ENCODE measurements at places on chromosomes 13 and 19. TPM values are rescaled to one million over a fixed set of nuclear protein-coding genes. Genes with fewer than 3 reads are reported as not detected.

The CD70 gene
- not detected for total RNA-seq

The AMH gene
- 0.62 TPM for total RNA-seq

The CPT1C gene
- 2.2 TPM for total RNA-seq

The ZNF625 gene
- total RNA-seq = 11.7 TPM

The NMRK2 gene
- total RNA-seq = not detected

The KLK14 gene
- total RNA-seq = not detected

The RAB20 gene
- 26.9 TPM for total RNA-seq

The TNFSF13B gene
- 3.6 TPM for total RNA-seq

The OVOL3 gene
- not detected for total RNA-seq

The PGLYRP1 gene
- total RNA-seq = not detected

The ZNF865 gene
- total RNA-seq = 1.4 TPM

The LGI4 gene
- total RNA-seq = 0.33 TPM

The CLEC11A gene
- total RNA-seq = 5.5 TPM

The MAP4K1 gene
- total RNA-seq = 0.33 TPM

The TSC22D1 gene
- 63.1 TPM for total RNA-seq

The CYP4F11 gene
- total RNA-seq = under 0.01 TPM

The ATP4A gene
- total RNA-seq = not detected

The ZSWIM9 gene
- 3.1 TPM for total RNA-seq

The TDRD12 gene
- total RNA-seq = under 0.01 TPM
